ENCODE measurements at places on chromosomes 3 and 15. TPM values are rescaled to one million over a fixed set of nuclear protein-coding genes. Genes with fewer than 3 reads are reported as not detected.

The PLSCR5 gene
- not detected for total RNA-seq

The GPR27 gene
- total RNA-seq, result 1.5 TPM

The ZNF621 gene
- total RNA-seq, result 10.6 TPM

The TMEM158 gene
- total RNA-seq, result 0.98 TPM

The DBR1 gene
- 12.0 TPM for total RNA-seq

The H1-8 gene
- not detected for total RNA-seq

The SLC15A2 gene
- 27.0 TPM for total RNA-seq
